Activated naive CD4-positive, alpha-beta T cell treated with anti-CD3 and anti-CD28 coated beads, Interleukin-2, amount 50 U/mL, for 72 hours (primary cell): ENCODE measurements at places on chromosomes 7 and 10. TPM values are rescaled to one million over a fixed set of nuclear protein-coding genes. Genes with fewer than 3 reads are reported as not detected.

Gene ADAMTS14
- total RNA-seq, result 0.11 TPM

Gene CHCHD2
- 742 TPM for total RNA-seq

Gene ANKRD61
- not detected for total RNA-seq

Gene TDRD1
- 0.20 TPM for total RNA-seq

Gene SCD
- 185 TPM for total RNA-seq

Gene PLAC9
- not detected for total RNA-seq
